ENCODE measurements at places on chromosomes 6 and 20.

DNA sequence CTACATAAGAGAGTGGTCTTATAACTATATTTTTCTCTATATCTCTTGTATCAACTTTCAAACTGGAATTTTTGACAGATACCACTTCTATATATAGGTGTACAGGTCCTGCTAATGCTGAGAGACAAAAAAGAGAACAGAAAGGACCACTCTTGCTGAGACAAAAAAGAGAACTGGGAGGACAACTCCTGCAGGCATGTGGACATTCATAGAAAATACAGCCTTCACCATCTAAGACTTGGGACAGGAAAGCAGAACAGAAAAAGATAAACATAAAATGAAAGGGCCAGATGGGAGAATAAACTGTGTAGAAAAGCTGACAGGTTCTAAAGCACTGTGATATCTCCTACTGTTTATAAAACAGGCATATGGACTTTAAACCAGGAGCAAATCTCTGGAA is 541.0 kb upstream of the ADGRB3 start:
- DNase-seq, result no peak

- DNase-seq, result peak; percentile 63
These were observed 135.5 kb downstream of the CLIC5 start for GRCh38 chr6:45880159-45880558.

- no peak for DNase-seq
These were observed 157.0 kb downstream of the ADAT2 start for GRCh38 chr6:143293523-143293922.

DNA sequence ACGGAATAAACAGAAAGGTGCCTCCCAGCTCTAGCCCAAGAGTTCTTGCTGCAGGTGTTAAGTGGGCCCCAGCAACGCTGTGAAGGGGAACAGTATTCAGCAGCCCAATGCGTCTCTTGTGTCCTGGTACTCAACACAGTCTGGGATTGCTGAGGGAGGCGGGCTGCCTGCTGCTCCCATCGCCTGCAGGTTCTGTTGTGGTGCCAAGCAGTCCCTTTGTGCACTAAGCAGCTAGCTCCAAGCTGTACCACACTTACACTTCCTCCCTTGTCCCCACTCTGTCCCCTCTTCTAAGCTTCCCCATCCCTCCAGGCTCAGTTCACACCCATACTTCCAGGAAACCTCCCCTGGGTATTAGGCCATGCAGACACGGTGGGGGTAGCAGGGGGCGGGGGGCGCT is 92.7 kb downstream of the AGPAT4 start:
- no peak for DNase-seq

GRCh38 chr20:23241416-23241815 is 109.2 kb upstream of the NXT1 start:
- no peak for DNase-seq

GRCh38 chr20:13302647-13303450 is 81.8 kb downstream of the ISM1 start:
- DNase-seq, result peak; percentile 30

DNA sequence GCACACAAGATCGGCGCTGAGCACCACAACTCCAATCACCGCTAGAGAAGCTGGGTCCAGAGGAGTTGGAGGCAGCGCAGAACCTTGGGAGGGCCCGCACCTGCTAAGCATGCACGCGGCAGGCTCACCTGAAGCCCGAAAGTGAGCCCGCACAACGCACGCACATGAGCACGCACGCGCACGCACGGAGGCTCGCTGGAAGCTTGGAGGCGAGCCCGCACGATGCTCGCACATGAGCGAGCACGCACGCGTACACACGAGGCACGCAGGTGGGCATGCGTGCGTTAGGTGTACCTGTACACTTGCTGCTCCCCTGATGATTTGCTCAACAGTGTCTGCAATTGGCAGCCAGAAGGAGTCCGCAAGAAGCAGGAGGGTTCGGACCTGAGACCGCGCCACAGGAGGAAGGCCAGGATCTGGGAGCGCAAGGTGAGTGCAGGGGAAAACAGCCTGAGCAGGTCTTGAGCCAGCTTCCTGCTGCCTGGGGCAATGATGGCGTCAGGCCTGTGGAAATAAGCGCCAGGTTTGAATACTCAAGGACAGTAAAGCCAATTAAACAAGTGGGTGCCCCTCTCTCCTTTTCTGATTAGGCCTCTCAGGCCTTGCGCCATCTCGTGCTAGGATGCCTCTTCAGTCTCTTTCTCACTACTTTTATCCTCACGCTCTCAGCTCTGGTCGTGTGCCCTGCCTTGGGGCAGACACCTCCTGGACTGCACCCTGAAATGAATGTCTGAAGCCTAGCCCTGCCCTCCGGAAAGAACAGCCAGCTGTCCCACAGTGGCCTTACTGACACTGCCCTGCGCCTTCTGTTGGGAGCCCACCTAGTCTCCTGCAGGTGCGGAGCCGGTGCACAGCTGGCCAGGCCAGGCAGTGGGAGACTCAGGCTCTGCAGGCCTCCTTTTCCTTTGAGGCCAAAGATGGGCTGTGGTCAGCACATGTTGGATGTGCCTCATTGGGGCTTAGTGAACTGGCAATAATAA is 340.4 kb downstream of the CDC5L start:
- no peak for DNase-seq

GRCh38 chr6:128990360-128990759 is 107.4 kb downstream of the LAMA2 start:
- DNase-seq, result no peak

DNA sequence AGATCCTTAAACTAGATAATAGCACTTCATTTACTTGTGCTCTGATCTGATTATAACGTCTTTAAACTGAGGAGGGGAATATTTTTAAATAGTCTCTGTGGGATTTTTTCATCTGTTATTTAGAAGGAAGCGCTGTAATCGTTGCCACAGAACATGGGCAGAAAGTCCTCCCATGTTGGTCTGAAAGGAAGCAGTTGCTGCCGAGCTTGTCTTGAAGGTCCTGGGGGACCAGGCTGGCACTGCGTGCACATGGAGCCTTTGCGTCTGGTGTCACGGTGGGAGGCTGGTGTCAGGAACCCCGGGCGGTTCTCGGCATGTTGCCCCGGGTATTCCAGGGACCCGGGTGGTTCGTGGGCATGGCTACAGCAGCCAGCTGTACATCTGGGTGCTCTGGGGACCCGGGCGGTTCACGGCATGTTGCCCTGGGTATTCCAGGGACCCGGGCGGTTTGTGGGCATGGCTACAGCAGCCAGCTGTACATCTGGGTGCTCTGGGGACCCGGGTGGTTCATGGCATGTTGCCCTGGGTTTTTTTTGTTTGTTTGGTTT is 11.5 kb downstream of the TPD52L2 start:
- DNase-seq, result no peak

GRCh38 chr6:141388666-141389065 is 744.1 kb upstream of the GJE1 start:
- no peak for DNase-seq

GRCh38 chr20:2515203-2515602 is 6.5 kb upstream of the ZNF343 start:
- no peak for DNase-seq

- no peak for DNase-seq
These were observed 1272.1 kb upstream of the ADGRB3 start for GRCh38 chr6:67362976-67363375.

DNA sequence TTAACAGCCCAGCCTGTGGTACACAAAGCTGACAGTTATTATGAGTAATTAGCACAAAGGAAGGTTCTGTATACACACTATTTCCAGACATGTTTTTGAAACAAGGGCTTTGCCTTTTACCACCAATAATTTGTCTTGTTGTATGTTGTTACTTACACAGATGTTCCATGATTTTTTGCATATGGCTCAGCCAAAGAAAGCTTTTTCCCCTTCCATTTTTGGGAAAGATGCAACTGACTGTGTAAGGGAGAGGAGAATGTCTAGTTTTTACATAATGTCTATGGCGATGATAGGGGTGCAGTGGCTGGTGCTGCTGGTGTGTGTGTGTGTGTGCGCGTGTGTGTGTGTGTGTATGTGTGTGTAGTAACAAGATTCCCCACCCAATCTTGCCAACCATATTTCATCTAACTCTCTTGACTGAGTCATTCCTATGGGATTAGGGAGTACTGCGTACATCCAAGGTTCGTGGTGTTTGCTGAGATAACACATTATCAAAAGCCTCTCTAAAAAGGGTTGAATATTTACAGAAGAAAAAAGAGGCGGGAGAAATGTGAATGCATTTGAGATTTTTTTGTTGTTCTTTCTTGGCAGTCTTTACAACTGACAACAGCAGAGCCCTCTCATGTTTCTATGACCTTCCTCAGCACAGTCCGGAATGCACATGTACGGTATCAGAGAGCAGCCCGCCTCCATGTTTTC is 192.2 kb downstream of the GMPR start:
- DNase-seq, result peak; percentile 27

DNA sequence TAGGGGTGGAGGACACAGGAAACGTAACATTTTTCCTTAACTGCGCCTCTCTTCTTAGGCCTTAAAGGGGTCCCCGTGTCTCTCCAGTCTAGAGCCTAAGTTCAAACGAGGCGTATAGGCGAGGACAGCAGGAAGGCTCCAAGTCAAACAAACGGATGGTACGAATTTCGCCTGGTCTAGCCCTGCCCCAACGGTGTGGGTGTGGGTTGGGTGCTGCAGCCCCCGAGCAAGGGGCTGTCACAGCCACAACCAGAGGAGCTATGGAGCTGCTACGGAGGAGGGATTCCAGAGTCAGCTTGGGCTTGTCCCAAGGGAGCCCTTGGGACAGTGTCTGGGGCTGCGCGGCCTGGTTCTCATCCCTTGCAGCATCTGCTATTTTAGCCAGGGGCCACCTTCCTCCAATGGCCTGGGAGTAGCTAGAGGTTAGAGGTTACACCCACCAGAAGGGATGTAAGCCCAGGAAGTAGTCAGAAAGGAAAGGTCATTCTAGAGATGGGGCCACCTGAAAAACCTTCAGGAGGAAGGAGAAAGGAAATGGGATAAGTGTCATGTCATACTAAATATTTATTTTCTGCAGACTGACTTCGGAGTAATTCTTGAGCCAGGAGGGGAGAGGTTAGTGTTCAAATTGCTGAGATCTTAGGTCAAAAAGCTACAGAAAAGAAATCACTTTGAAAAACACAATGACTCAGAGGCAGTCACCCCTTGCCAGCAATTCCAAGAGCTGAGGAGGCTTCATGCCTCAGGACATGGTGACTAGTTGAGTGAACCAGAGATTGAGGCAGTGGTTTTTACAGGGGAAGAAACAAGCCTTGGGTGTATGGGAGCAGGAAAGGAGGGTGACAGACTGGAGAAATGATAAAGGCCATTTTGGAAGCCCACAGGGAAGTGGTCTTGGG is 21.7 kb downstream of the VPS52 start:
- DNase-seq, result peak; percentile 8

DNA sequence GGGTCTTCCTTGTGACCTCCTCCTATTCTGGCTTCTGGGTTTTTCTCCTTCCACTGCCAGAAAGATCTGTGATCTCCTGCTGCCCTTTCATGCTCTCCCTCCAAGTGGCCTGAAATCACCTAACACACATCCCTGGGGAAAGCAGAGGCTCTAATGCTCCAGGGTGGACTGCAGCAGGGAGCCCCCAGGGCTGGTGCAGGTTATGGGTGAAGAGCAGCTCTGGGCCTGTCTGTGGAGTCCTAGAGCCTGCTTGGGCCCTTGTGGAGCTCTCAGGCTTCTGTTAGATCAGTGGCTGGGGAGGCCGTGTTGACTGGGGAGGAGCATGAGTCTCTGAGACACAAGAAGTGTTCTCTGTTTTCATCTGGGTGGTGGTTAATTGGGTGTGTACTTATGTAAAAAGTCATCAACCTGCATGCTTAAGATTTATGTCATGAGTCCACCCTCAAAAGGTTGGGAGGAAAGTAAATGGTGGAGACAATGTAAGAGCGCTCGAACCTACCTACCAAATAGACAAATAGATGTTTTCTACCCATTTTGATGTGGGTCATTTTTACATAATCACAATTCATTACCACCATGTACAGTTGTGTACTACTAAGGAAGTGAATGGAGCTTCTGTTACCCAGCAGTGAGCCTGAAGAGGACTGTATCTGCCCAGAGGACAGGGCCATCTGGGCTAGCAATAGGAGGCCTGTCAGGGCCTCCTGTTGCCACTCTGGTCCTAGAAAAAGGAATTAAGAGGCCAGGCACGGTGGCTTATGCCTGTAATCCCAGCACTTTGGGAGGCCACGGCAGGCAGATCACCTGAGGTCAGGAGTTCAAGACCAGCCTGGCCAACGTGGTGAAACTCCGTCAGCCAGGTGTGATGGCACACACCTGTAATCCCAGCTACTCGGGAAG is 32.0 kb upstream of the RNF8 start:
- no peak for DNase-seq

GRCh38 chr6:16637635-16638034 is 123.6 kb downstream of the ATXN1 start:
- DNase-seq, result no peak

GRCh38 chr20:48406498-48406897 is 421.3 kb downstream of the PREX1 start:
- peak; percentile 73 for DNase-seq

DNA sequence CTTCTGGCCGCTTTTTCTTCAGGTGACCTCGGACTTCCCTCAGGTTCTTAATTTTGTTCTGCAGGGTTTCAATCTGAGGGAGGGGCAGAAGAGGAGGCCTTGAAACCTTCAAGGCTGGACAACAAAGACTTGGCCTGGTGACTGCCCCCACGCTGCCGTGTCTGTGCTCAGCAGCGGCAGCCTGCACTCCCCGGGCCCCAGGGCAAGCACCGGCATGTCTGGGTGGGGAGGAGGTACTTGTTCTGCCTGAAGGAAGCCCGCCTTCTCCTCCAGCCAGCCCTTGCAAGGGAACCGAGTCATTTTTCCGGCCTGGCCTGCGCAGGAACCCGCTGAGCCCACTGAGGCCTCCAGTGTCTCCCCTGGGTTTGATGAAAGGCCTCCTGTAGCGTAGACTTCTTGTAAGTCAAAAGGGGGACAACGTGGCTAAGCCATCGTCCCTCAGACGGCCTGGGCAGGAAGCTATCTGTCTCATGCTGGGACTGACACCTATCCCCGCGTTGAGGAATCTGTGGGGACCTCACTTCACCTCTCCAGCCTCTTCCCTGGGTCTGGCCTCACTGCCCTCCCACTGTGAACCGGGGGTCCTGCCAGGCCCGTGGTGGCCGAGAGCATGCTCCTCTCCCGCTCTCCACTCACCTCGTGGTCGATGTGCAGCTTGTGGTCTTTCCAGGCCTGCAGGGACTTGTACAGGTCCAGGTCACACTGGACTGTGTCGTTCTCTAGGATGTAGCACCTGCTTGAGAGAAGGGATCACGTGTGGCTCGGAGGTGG is 119.9 kb downstream of the SULF2 start:
- no peak for DNase-seq

DNA sequence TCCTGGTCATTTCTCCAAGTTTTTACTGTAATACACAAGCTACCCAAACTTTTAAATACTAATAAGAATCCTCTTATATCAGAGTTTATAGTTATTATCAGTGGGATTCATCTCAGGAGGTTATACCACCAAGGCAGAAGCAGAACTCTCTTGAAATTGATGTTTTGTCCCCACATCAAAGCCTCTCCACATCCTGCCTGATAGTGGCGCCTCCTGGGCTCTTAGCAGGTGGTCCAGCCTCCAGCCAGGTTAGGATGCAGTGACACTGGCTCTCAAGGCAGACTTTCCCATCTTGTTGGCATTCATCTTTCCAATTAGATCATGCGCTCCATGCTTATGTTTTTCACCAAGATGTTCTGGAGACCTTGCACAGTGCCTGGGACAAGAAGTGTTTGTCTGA is 81.8 kb upstream of the INSM1 start:
- DNase-seq, result no peak
